Hepatic stellate cell (primary cell): ENCODE measurements at places on chromosomes 7 and 10.
A peak's percentile ranks its signal among the peaks of the same experiment; 100 is the strongest.

- peak; percentile 84 for DNase-seq
Observed at GRCh38 chr7:140506788-140507464, 27.6 kb upstream of the MKRN1 start.

- DNase-seq: no peak
Observed at GRCh38 chr10:132394201-132394811, 2.7 kb upstream of the PWWP2B start.

DNA sequence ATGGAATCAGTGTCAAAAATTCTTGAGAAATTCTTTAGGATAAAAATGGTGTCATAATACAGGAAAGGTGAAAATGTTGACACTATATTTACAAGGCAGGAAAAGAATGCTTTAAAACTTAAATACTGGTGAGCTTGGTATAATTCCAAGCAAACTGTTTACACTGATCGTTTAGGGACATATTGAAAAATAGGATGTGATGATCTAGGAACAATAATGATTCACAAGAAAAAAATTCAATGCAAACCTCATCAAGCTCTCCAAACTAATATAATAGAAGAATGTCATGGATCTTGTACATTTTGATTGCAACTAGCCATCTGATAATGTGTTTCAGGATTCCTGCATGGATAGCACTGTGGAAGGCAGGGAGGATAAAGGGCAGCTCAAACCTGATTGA is 98.4 kb downstream of the CHRM2 start:
- no peak for DNase-seq

DNA sequence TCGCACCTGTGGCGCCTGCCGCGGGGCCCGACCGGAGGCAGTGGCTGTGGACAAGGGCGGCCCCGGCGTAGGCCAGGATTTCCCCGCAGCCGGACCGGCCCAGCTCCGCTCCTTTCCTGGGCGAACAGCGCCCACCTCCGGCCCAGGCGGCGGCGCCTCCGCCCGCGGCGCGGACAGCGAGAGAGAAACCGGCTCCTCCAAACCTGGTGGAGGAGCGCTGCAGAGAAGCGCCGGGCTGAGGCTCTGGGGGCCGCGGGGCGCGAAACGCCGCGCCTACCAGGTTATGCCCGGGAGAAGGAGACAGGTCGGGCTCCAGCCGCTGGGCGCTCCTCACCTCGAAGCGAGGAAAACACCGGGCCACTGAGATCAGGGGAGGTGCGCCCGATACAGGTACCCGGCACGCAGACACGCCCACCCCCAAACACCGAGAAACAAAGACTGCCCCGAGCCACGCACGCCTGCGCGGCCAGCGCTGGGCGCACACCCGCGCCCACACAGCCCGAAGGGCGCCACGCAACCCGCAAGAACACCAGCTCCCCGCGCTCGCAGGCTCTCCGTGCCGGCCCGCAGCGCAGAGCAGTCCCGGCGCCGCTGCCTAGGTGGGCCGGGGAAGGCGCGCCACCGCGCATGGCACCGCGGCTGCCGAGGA is 3.3 kb downstream of the GRID1 start:
- DNase-seq: no peak

DNA sequence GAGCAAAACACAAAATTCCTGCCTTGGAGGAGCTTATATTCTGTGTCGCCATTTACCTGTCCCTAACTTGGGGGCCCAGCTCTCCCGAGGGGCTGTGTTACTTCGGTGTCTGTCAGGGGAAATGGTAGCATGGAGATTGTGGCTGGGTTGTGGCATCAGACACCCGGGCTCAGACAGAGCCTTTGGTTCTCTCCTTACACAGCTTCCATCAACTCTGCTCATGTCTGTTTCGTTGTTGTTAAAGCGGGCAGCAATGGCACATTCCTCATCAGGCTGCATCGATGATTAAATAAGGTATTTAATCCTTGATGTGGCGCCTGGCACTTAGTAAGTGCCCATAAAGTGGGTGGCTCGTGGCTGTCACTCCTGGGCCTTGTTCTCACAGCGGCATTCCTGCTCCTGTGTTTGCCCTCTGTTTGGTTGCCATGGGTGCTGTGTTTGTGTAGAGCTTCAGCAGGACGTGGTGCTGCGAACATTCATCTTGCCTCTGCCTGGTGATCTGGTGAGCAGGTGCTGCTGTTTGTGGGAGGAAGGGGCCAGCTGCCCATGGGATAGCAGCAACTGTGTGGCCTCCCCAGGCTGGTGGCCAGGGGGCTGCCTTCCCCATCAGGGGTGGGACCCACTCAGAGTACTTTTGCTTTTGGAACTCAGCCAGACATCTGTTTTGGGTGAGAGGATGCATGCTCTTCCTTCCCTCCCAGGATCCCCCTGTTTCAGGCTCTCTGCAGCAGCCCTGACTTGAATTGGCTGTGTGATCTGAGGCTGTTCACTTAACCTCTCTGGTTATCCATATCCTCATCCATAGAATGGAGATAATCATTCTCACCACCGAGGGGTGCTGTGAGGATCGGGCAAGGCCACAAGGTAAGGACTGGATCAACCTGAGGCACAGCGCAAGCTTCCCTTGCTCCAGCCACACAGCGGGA is 207.2 kb upstream of the SVIL start:
- DNase-seq: no peak

DNA sequence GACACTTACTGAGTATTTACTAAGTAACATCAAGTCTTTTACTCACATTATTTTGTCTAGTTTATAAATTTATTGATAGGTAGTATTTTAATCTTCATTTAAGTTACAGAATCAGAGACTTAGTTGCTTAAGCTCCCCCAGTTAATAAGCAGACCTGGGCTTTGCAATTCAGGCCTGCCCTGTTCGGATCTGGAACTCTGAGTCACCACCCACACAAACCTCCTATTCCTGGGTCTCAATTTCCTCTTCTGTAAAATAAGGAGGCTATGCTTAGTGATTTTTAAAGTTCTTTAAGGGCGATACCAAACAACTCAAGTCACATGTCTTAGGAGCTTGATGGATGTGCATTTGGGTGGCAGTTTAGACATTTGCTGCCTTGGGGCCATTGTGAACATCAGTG is 3.5 kb upstream of the MGAM start:
- no peak for DNase-seq

DNA sequence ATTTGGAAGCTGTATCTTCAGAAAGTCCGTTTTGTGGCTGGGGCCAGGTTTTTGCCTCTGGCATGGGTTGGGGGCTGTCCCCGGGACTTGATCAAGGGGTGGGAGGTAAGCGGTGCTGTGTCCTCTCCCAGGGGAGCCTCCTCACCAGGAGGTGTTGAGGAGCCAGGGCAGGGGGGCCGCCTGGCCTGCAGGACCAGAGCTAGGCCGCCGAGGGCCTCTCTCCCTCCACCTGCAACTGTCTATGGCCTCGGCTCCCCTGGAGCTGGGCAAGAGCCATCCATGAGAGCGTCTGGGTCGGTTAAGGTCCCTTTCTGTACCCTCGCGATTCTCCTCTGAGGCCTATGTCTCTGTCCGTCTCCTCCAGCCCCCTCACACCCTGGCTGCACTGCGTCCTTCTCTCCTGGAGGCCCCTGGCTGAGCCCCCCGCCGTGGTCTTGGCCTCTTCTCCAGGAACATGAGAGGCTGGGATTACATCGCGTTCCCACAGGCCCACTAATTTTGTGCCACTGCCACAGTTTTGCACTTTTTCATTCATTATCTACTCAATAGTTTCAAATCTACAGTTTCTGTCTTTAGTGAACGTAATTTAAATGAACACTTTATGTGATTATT is 20.6 kb downstream of the CALML5 start:
- DNase-seq: no peak

DNA sequence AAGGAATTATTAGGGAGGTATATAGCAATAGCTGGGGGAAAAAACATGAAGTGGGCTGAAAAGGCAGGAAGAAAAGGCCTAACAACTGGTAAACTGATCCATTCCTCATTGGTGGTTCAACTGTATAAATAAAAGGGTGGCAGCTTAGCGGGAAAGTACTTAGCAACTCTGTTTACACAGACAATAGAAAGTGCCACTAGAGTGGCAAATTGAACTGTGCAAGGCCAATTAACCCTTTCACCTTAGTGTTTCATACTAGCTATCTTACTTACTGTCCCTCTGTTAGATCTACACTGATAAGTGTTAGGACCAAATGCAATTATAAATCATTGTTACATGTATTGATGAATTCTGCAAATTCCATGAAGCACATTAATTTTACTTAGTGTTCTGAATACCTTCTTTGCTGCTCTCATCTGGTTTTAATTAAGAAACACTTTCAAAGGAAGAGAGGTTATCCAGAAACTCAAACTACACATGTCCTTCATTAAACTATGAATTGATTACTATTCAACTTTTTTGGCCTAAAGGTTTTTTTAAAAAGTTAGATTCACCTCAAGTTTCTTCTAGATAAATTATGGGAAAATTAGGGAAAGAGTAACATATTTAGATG is 28.0 kb downstream of the DNAJC1 start:
- DNase-seq: no peak

DNA sequence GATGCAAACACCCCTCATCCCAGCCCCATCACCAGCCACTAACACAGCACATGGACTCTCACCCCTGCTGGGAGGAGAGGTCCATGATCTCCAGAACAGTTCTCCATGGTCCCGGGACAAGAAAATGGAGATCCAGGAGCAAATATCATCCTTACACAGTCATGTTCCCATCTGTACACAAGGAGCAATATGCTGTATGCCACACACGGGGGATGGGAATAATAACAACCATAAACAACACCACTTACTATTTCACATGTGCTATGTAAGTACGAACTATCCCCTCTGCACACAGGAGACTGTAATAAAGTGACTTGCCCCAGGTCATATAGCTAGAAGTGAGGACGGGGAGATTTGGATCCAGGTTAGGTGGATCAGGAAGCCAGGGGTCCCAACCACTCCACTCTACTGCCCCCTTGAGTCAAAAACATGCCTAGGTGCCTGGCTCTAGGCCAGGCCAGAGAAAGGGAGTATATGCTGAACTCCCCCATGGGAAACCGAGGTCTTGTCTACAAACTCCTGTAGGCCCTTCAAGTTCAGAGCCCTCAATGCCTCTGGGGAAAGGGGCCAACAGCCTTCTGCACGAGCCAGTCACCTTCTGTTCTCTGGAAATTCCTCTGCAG is 34.1 kb downstream of the LRRC20 start:
- peak; percentile 34 for DNase-seq
